Upper lobe of left lung (tissue), 6 donors: ENCODE measurements at places on chromosomes 5 and 9. TPM values are rescaled to one million over a fixed set of nuclear protein-coding genes. Genes with fewer than 3 reads are reported as not detected.
A peak's percentile ranks its signal among the peaks of the same experiment; 100 is the strongest.

Gene HTR4
- total RNA-seq, result not detected

Gene CTXN3
- not detected for total RNA-seq

Gene PDLIM4
- total RNA-seq, result 10.6 TPM

Gene IRF1
- total RNA-seq, result 88.5 TPM

DNA sequence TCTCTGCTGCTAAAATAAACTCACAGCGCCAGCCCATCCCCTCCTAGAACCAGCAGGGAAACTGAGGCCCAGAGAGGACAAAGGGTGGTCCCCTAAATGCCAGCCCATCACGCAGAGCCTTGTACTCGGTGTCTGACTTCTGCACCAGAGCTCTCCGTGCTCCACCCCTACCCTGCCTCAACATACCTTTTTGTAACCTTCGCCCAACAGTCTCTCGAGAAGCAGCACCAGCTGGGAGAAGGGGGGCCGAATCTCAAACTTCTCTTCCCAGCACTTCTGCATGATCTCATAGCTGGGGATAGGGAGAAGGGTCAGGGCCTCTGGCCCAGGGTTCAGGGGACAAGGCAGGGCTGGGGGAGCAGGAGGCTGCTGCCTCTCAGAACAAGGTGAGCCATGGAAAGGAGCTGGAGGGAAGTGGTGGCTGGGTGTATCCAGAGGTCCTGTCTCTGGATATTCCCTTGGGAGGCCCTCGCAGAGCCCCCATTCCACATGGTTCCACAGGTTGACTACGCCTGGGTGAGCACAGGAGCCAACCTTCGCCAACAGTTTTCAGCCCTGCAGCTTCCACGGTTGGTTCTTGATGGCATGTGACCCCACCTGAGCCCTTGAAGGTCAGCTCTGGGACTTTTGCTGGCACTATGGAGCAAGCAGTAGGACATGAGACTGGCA lies 32.3 kb upstream of the CSF1R start:
- no peak overlapping the region for H3K27ac ChIP-seq
- no peaks in the 10 kb centered on the region for H3K27me3 ChIP-seq
- no peaks in the 10 kb centered on the region for H3K4me1 ChIP-seq
- no peaks in the 10 kb centered on the region for H3K36me3 ChIP-seq
- peak; percentile 9 for DNase-seq

DNA sequence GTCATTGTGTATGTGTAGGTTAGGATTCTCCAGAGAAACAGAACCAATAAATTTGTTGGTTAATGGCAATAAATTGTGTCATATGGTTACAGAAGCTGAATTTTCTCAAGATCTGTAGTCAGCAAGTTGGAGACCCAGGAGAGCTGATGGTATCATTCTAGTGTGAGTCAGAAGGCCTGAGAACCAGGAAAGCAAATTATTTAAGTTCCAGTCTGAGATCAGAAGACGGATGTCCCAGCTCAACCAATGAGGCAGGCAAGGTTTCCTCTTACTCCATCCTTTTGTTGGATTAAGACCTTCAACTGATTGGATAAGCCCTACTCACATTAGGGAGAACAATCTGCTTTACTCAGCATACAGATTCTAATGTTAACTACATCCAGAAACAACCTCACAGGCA lies 656.3 kb downstream of the ANXA1 start:
- no peak overlapping the region for H3K27ac ChIP-seq
- no peak for DNase-seq
- no peaks in the 10 kb centered on the region for H3K27me3 ChIP-seq
- no peak overlapping the region for H3K4me3 ChIP-seq
- H3K4me1 ChIP-seq, result no peaks in the 10 kb centered on the region

DNA sequence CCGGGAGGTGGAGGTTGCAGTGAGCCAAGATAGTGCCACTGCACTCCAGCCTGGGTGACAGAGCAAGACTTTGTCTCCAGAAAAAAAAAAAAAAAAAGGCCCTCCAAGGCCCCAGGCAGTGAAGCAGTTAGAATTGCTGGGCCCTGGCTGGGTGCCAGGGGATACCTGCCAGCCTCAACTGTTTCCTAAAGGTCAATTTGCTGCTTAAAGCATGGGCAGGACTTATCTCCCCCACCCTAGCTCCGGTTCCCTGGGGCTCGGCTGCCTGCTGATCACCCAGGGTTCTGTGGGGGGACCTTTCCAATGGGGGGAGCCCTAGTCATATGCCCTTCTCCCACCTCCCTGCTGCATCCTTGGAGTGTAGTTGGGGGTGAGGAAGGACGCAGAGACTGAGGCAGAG lies 25.7 kb downstream of the NCS1 start:
- DNase-seq, result no peak
- H3K27me3 ChIP-seq, result no peaks in the 10 kb centered on the region
- H3K36me3 ChIP-seq, result no peaks in the 10 kb centered on the region
- H3K4me3 ChIP-seq, result no peak overlapping the region
- no peaks in the 10 kb centered on the region for H3K4me1 ChIP-seq
